ENCODE measurements at places on chromosomes 6 and 20.

GRCh38 chr20:37075932-37076685, 19.7 kb downstream of the RBL1 start:
- DNase-seq = no peak

DNA sequence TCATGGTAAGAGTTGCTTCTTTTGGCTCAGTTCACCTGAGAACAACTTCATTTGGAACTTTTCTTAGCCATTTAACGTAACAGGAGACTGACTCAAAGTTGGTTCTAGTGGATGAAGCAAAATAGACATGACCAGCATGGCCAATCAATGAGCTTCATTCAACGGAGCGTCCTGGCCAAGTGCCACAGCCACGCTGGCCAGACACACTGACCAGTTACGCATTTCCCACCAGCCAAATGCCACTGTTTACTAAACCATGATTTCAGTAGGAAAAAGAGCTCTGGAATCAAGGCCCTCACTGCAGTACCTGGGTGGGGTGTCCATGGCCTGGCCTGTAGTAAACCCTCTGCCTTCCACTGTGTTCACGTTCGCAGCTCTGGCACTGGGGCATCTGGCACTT, 80.4 kb downstream of the POPDC3 start:
- no peak for DNase-seq

- no peak for DNase-seq
Measured at GRCh38 chr6:18383441-18383840, 3.7 kb upstream of the RNF144B start.

DNA sequence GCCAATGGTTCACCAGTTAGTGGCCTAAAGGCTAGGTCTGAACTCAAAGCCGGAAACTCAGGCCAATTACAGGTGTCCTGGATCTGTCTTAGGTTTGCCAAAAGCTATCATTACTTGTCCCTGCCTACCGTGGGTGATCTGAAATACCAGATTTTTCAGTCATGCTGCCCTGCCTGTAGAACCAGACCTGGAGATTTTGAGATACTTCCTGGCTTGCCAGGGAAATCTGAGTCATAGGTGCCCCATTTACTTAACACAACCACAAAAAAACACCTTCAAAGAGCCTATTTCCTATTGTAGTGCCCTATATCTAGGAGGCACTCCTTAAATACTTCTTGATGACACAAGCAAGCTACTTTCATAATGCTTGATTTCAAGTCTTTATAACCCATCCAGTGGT, 13.9 kb upstream of the RANBP9 start:
- no peak for DNase-seq

DNA sequence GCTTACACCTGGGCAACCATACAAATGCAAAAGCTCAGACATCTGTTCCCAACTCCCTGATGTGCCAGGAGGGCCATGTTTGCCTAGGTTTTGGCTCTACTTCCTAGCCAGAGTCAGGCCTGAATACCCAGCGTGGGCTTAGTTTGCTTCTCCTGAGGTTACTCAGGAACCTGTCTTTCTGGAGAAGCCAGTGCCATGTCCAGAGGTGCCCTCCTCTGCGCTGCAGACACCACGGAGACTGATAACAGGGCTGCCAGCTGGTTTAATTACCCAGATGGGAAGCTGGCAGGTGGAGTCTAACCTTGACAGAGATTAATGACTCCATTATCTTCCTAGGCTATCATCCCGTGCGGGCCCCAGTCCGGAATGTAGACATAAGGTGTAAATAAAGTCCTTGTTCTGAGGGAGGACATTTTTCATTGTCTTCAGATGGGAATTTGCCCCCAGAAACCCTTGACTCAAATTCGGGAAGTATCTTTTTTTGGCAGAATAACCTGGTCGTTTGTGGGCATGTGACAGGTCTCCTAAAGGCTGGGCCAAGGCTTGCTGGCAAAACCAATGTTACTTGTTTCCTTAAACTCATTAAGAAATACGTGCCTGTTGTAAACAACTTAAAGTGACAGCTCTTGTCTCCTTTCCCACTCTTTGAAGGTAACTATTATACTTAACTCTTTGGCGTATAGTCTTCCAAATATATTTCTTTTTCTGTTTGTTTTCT, 29.2 kb upstream of the ZNFX1 start:
- no peak for DNase-seq

DNA sequence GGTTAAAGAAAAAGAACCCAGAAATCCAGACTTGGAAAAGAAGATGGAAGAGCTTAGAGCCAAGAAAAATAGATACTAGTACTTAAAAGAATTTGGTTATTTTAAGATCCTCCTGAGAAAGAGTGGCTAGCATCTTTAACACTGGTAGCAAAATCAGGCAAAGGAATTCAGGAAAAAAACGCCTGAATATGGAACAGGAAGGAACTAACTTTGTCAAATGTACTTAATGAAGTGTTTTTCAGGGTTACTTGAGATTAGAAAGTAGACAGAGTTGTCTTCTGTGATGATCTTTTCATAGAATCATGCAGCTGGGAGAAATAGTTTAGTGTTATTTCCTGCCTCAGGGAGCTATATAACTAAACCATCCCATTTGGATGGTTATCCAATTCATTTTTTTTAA, 50.8 kb upstream of the SASH1 start:
- DNase-seq = no peak

- DNase-seq = no peak
Measured at GRCh38 chr20:42125426-42125825, 507.2 kb upstream of the CHD6 start.

DNA sequence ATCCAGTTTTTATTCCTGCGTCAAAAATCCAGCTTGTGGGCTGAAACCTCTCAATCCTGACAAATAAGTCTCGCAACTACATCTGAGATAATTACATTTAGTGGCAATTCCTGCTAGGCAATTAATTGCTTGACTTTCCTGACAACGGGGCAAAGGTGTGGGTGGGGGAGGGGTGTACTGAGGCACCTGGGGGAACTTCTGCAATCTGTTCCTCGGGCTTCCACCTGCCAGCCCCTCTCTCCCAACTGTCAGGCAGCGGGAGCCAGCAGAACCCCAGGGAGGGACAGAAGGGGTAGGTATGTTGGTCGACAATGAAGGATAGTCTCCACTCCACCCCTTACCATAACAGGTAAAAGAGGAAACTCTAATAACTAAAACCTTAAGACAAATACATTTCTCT, 6.8 kb downstream of the C6orf52 start:
- DNase-seq = no peak

- no peak for DNase-seq
Measured at GRCh38 chr6:1049900-1050299, 262.0 kb upstream of the FOXQ1 start.

GRCh38 chr6:72650081-72650745, 28.3 kb downstream of the KCNQ5 start:
- DNase-seq = no peak

- peak; percentile 6 for DNase-seq
Measured at GRCh38 chr6:151716526-151716932, 91.0 kb upstream of the ESR1 start.

- no peak for DNase-seq
Measured at GRCh38 chr6:162699961-162700360, 27.6 kb downstream of the PRKN start.

DNA sequence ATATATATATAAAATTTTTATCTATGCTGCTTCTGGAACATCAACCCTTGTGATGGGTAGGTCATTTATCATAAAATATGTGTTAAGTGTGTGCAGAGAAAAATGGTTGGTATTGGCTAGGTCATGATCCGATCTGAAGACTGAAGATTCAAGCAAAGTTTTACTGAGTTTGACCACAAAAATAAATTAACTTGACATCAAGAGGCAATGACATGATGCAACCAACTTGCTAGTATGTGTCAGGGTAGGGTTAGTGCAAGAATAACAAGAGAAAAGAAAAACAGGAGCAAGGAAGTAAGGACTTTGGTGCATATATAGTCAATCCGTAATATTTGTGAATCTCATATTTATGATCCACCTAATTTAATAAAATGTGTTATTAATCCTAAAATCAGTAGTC, 1202.0 kb upstream of the ADGRB3 start:
- no peak for DNase-seq

- DNase-seq = no peak
Measured at GRCh38 chr6:79071547-79071946, 6.5 kb downstream of the PHIP start.

- no peak for DNase-seq
Measured at GRCh38 chr6:43876602-43877001, 106.6 kb downstream of the VEGFA start.

- no peak for DNase-seq
Measured at GRCh38 chr6:156310701-156311100, 466.5 kb upstream of the ARID1B start.

GRCh38 chr20:60313191-60313590, 355.0 kb downstream of the CDH26 start:
- no peak for DNase-seq

- no peak for DNase-seq
Measured at GRCh38 chr20:7897781-7898364, 42.4 kb downstream of the HAO1 start.

- DNase-seq = no peak
Measured at GRCh38 chr20:51889466-51889865, 87.1 kb upstream of the SALL4 start.

- DNase-seq = no peak
Measured at GRCh38 chr6:24933266-24933665, 2.5 kb downstream of the RIPOR2 start.

DNA sequence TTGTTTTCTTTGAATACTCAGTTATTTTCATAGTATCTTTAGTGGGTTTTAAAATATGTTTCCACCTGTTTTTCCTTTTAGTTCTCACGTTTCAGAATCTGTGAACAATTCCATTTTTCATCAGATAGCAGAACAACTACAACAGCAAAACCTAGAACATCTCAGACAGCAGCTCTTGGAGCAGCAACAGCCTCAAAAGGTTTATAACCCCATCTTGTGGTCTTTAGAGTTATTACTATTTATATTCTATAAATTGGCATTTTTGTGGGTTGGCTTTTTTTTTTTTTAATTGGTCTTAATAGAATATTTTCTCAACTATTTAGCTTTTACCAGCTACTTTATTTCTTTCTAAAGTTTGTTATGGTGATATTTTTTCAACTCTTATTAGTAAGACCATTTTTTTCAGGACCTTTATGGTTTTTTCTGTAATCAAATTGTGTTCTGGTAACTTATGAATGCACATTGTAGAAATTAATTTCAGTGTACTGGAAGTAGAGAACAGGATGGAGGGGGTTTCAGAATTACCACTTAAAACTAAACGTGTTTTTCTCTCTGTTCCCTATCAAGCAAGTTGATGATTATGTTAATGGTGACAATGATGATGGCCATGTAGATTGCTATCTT, 72.2 kb downstream of the SCAF8 start:
- DNase-seq = no peak

DNA sequence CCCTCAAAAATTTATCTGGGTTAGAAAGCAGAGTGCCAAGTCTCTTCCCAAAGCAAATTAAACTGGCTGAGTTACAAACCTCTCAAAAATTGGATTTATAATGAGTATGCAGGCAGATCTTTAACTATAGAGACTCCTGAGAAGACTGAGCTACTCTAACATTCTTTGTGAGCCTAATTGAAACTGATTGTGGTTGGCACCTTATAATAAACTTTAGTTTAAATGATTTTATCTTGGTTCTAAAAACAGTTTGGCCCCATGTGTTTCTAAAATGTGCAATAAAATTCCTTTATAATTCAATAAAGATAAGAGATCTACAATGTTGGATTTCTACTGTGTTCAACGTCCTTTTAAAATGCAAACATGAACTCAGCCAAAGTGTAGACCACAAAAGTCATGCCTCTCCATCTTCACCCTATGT, 480.2 kb upstream of the RNF217 start:
- DNase-seq = no peak

GRCh38 chr20:3786665-3787323, at the start of gene CENPB:
Gene CENPB, minus strand, starts transcription at chr20:3786740. Its CDS starts 257 bp downstream, at chr20:3786483.
- DNase-seq = peak; percentile 89

DNA sequence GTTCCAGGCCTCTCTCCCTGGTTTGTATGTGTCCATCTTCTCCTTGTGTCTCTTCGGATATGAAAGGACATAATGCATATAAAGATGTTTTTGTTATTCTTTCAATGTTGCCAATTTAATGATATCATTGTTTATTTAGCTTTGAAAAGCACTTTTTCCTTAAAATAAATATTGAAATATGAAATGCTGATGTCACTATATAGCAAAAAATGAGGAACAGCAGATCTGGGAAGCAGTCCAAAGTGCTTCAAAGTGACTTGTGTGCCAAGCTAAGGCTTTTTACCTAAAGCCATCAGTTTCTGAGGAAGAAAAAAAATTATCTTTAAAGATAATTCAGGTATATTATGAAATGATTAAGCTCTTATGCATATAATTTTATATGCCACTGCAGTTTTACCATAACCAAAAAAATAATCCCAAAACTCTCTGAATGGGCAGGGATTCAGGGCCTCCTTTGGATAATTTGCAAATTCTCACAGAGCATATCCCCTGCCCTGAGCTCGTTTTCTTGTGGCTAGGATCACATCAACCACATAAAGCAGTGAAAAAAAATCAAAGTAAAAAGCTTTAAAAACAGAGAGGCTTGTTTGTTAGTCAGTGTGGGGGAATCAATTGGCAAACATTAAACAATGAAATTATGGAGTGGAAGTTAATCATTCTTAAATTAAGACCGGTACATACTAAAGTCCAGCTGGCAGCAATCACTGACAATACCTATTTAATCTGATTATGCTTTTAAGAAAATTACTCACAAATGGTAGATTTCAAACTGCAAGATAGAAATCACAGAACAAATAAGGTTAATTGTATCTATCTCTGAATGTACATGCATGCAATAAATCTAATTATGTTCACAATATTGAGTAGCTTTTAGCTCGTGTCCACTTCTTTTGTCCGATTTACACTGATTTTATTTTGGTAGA, 1027.9 kb upstream of the ADGRB3 start:
- no peak for DNase-seq

GRCh38 chr6:156662025-156662445, 115.1 kb upstream of the ARID1B start:
- no peak for DNase-seq

- DNase-seq = no peak
Measured at GRCh38 chr6:111291336-111292259, 191.4 kb downstream of the REV3L start.

- no peak for DNase-seq
Measured at GRCh38 chr20:36919715-36920333, 31.7 kb downstream of the SAMHD1 start.

DNA sequence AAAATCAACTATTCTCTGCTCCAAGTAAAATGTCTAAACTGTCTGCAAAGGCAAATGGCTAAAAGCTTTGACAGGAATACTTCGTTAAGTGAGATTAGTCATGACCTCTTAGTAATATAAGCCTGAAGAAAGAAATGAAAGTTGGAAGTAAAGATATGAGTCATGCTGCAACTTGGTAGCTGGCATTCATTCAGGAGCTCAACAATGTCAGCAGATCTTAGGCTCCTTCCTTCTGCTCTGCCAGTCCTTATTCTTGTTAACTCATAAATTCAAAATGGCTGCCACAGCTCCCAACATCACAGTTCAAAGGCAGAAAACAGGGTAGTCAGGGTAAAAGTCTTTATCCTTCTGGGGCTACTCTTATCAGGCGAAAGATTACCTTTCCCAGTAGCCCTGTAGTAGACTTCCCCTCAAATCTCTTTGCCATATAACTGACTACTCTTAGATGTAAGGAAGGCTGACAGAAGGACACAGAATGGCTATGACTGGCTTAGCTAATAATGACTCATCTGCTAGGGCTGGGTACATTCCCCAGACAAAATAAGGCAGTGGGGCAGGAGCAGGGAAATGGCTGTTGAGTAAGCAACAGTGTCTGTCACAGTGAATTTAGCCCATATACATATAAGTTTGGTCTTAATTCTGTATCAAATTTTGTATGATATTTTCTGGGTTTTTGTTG, 24.4 kb upstream of the C6orf62 start:
- no peak for DNase-seq

Measured in activated CD4-positive, alpha-beta T cell treated with anti-CD3 and anti-CD28 coated beads, Interleukin-2, amount 50 U/mL, for 1 hour (primary cell).